ENCODE measurements at places on chromosomes 5 and 9. TPM values are rescaled to one million over a fixed set of nuclear protein-coding genes. Genes with fewer than 3 reads are reported as not detected.

DNA sequence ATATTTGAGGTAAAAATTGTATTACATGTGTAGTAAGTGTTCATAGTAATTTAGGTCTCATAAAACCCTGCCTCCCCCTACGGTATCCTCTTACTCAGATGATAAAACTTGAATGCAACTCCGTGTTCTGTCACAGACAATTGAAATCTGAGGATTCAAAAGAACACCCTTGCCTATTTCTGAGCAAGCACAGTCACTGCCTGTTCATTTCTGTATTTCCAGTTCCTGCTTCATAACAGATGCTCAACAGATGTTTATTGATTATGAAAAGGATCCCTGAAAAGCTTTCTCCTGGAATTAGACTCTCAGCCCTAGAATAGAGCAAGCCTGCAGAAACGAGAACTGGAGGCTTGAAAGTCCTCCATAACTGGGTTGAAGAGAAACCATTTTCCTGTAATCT, 144.1 kb upstream of the SPEF2 start:
- DNase-seq: no peak

DNA sequence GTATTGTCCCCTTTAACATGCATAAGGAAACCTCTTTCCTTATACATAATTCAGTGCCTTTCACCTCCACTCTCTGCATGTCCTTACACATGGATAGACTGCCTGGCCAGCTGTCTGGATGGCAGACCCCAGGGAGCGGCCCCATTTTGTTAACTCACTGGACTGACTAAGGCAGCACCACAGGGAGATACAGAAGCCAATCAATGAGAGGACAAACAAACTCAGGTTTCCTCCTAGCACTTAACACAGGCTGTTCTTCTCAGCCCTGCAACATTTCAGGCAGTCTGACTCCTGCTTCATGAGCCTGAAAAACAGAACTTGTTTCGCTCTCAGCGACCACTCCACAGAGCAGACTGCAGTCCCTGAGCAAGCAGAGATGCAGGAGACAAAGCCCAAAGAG, 135.4 kb upstream of the RASEF start:
- DNase-seq: no peak

- DNase-seq: no peak
These were observed 105.8 kb downstream of the EFNA5 start for GRCh38 chr5:107564931-107565372.

GRCh38 chr5:132267166-132267739, 9.8 kb downstream of the PDLIM4 start:
- no peak for DNase-seq

Gene FREM1
- not detected for total RNA-seq

Gene PCDHA6
- total RNA-seq: not detected

- DNase-seq: no peak
These were observed 285.7 kb upstream of the TUT7 start for GRCh38 chr9:86639899-86640379.

DNA sequence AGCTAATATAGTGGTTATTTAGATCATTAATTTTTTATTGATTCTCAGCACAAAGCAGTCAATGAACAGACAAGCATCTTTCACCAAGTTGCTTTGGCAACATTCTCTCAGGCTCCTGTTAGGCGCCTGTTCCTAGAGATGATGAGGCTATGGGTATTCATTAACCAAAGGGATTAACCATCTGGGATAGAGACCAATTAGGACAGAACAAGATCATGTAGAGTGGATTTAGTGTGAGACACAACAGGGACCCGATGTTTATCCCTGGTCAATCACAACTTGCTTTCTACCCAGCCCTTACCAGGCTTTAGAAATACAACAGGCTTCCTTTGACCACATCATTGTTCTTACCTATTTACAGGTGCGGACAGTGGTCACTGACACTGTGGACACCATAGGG, 82.2 kb downstream of the PJA2 start:
- no peak for DNase-seq

Gene ZNF474
- not detected for total RNA-seq

- DNase-seq: no peak
These were observed 5.4 kb upstream of the SLC25A51 start for GRCh38 chr9:37909326-37909725.

Gene ZNF618
- total RNA-seq: 0.11 TPM

Gene RUFY1
- total RNA-seq: 33.8 TPM

GRCh38 chr9:23721466-23721865, 104.6 kb downstream of the ELAVL2 start:
- no peak for DNase-seq

Gene PCDHB6
- total RNA-seq: not detected

- DNase-seq: no peak
These were observed 45.2 kb downstream of the GCNT4 start for GRCh38 chr5:75006865-75007822.

Gene OR1Q1
- not detected for total RNA-seq

Gene ANKRA2
- total RNA-seq: 18.4 TPM

Gene PCDHA12
- not detected for total RNA-seq

- peak; percentile 45 for DNase-seq
These were observed 18.1 kb downstream of the C9orf50 start for GRCh38 chr9:129602598-129603415.

Gene C1QTNF2
- not detected for total RNA-seq

DNA sequence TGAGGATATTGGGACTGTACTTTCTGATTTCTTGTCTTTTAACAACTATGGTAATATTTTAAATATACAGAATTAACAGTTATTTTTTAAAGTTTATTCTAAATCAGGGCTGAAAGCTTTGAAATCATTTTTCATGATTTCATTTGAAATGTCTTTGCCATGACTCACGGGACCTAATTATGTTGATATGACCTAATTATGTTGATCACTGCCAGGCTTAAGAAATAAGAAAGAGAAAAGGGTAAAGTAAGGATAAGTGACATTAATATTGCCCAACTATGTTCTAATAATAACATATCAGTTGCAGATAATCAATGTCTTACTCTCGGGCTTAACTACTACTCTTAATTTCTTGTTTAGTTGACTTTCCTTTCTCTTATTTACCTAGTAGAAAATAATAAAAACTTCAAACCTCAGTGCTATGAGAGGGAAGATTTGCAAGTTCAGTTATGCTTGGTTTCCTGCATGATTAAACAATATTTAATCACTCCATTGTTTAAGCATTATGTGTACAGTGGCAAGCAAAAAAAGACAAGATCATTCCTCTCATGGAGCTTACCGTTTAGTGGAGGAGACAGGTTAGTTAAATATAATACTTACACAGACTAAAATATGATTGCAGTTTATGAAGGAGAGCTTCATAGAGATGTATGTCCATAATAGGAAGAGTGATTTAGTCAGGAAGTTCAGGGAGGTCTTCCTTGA, 67.0 kb upstream of the EIF4EBP3 start:
- DNase-seq: no peak

Gene IDNK
- 4.7 TPM for total RNA-seq

DNA sequence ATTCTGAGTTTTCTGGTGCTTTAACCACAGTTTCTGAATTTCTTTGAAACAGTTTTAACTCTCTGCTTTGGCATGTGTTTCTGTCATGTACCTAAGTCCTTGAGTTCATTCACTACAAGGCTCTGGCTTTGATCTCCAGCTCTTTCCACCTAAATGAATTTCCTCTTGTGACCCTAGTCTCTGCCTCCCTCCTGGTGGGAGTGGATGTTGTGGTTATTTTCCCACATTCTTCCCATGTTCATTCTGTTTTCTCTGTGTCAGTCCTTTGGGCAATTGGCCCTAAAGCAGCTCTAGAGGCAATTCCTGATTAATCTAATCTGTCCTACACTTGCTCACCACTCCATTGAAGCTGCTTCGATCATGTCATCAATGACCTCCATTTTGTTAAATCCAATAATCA, 28.4 kb upstream of the DPYSL3 start:
- DNase-seq: no peak

Gene DRD1
- total RNA-seq: not detected

- no peak for DNase-seq
These were observed 59.4 kb downstream of the MINAR2 start for GRCh38 chr5:129807162-129807814.

DNA sequence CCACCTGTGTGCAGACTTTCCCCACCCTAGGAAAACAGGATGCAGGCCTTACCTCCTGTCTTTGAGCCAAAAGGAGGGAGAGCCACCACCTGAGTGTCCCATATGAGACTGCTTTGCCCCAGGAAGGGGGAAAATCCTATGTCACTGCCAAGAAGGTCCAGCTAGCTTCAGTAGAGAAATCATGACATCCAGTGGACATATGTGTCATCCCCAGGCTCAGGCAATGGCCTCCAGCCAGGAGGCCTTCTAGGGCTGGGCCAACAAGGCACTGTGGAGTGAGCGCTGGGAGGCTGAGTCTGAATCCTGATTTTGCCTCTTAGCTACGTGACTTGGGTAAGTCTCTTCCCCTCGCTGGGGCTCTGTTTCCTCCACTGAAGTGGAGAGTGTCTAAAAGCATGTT, 60.2 kb downstream of the SMIM23 start:
- no peak for DNase-seq

GRCh38 chr5:156354571-156354970, 27.6 kb downstream of the SGCD start:
- no peak for DNase-seq

Gene SPATA31C1
- total RNA-seq: not detected

Gene BRINP1
- not detected for total RNA-seq

DNA sequence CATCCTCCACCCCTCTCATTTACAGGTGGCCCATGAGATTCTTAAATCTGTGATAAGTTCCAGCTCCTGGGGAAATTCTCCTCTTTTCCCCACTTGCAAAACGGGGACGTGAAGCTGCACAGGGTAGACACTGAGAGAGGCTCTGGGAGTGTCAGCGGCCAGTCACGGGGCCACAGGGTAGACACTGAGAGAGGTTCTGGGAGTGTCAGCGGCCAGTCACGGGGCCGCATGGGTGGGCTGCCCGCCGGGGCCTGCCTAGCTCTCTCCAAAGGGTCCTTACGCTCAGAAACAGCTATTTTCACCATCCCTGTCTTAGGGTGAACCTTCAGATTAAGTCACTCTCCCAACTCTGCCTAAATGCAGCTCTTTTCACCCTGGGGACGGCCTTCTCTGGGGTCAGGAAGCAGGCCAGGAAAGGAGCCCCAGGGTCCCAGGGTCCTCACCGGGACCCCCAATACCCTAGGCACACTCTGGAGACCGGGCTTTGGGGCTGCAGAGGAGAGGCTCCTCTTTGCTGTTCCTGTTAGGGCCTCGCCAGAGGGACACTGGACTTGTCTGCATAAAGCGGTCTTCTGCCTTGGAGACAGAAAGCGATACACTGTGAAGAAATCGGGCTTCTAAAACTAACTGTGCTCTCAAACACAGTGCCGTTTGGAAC, 1.5 kb downstream of the FAM78A start:
- DNase-seq: peak; percentile 63

Gene ANKDD1B
- not detected for total RNA-seq

Gene PHYKPL
- total RNA-seq: 68.4 TPM

DNA sequence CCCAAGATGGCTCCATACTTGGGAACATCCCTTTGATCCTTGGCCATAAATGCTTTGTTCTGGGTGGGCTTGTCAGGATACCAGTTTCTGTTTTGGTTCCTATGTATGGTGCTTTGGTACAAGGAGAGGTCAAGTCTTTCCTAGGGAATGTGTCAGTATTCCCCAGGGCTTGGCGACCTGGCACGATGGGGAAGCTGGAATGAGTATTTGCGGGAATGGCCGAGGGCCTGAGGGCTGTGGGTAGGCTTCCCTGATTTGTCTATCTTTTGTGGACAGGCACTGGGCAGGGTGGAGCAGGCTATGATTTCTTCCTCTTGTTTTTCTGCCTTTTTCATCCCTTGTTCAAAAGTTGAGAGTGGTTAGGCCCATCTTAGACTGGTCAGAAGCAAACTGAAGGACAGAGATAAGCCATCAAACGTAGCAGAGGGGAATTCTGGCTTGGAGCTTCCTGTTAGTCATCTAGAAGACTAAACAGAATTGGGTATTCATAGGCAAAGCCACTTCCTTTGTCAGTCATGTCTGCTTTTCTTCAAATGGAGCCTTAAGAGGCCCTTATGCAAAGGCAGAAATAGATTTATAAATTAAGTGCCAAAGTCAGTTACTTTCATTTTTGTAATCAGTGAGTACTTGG, 13.7 kb downstream of the DOCK2 start:
- peak; percentile 39 for DNase-seq

Gene MEGF9
- 3.6 TPM for total RNA-seq

GRCh38 chr9:99166149-99166548, 55.6 kb downstream of the ALG2 start:
- no peak for DNase-seq

Gene MLANA
- not detected for total RNA-seq

Gene PRELID2
- total RNA-seq: 3.3 TPM

GRCh38 chr9:92726971-92727715, 37.5 kb downstream of the BICD2 start:
- DNase-seq: no peak

Gene CD74
- total RNA-seq: 290 TPM

Gene PCSK1
- total RNA-seq: not detected

DNA sequence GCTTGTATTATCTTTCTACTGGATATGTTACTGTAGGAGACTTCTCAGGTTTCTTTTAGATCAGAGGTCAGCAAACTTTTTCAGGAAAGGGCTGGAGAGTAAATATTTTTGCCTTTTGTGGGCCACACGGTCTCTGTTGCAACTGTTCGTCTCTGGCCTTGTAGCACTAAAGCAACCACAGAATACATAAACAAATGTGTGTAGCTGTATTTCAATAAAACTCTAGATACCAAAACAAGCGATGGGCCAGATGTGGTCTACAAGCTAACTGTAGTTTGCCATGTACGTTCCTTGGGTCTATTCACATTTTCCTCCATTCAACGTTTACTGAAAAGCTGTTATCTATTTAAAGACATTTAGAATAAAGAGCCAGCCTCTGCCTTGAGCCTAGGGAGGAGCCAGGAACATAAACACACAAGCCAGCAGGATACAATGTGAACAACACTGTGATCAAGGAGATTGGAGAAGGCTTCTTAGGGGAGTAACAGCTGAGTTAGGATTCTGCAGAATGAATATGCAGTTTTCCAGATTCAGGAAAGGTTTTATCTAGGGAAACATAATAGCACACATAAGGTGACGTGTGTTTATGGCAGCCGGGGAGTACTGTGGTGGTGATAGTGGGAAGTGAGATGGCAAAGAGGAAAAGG, 33.0 kb upstream of the HOMER1 start:
- DNase-seq: no peak

DNA sequence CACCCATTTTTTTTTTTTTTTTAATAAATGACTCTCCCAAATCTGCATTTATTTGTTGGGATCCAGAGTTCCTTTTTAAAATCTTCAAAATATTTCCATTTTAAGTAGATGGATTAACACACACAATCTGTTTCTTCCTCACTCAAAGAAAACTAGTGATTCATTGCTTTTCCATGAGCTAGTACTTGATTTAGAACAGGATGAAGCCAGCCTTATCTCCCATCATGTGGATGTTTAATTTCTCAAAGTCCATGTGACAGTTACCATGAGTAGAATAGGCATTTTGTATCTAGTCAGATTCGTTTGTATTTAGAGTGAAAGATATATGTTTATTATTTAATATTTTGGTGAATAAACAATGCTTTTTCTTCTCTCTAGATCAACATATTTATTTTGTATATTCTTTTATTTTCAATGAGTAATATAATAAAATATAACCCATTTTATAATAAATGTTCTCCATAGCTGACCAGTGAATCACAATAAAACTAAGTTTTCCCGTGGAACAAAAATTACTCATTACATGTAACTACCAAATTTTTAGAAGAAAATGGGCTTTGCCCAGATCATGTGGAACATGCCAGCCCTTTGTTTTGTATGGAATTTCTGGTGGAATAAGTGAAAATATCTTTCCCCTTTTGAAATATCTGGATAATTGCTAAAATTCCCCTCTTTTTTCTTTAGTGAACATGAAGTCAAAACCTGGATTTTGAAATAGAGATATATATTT, 54.9 kb upstream of the RPS23 start:
- DNase-seq: no peak

Gene SPINK5
- not detected for total RNA-seq
